IPS DF 6.9 (cell line): ENCODE measurements at places on chromosomes 7 and 10.

DNA sequence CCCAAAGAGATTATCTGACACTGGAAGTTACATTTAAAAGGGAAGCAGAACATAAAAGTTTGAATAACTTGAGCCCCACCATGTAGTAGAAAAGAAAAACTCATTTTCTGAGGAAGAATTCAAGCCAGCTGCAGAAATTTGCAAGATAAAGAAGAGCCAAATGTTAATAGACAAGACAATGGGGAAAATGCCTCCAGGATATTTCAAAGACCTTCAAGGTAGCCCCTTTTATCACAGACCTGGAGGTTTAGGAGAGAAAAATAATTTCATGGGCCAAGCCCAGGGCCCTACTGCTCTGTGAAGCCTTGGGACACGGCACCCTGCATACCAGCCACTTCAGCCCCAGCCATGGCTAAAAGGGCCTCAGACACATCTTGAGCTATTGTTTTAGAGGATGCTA, 18.4 kb upstream of the AKR1C1 start:
- no peak for DNase-seq

DNA sequence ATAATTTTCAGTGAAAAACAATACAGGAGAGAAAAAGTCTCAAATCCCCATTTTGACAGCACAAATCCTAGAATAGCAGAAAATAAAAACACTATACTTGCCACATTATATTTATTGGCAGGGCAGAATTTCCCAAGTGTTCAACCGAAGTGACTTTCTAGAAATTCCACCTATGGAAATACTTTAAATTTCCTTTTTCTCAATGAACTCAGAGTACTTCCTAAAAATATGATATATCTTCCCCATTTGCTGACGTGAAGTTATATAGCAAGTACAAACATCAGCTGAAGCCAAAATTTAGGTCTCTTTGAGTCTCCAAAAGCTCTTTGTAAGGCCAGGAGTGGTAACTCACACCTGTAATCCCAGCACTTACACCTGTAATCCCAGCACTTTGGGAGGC, 83.3 kb downstream of the NT5C2 start:
- DNase-seq: no peak

- no peak for DNase-seq
Observed at GRCh38 chr7:110988348-110988747, 102.6 kb upstream of the LRRN3 start.

DNA sequence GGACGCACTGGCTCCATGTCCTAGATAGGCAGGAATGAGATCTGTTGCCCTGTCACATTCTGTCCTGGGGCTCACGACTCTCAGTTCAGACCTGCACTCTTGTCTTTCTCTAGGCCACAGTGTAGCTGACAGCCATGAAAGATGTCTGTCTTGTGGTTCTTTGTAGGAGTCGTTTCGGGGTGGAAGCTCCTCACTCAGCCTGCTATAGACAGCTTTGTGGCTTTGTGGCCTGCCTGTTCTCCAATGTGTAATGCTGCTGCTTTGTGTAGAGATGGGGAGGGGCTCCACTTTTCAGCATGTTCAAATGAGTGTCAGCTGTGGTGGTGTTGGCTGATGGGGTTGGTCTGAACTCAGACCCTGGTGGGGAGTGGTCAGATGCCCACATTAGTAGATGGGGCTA, 410.7 kb downstream of the ACTR3B start:
- DNase-seq: no peak

DNA sequence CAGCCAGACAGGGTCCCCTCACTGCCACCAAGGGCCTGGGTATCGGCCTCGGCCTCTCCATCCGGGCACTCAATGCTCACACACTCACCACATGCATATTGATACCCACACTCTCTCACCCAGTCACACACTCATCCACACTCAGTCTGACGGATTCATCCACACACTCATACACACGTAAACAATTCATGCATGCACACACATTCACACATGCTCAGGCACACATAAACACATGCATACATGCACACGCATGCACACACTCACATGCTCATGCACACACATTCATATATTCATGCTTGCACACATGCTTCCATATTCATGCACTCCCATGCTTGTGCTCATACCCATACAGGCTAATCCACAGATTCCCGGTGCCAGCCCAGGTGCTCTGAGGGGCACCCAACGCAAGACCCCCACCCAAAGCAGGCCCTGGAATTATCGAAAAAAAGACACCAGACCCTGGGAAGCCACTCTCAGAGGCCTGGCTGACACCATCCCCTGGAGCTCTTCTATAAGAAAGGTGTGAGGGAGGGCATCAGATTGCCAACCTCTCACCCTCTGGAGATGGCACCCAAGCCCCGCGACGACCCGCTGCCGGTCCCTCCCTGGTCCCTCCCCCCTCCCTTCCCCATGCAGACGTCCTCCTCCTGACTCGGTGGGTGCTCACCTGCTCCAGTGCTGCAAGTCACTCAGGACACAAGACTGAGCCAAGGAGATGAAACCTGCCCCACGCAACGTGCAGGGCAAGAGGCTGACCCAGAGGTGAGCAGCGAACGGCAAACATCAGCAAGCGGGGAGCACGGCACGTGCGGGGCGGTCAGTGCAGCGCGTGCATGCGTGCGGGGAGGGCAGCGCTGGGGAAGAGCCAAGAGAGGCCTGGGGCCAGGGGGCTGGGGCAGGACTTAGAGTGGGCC, 15.2 kb downstream of the STK32C start:
- DNase-seq: no peak

GRCh38 chr10:30832749-30833627, 198.7 kb downstream of the ZNF438 start:
- DNase-seq: no peak

GRCh38 chr7:73908123-73908611, 47.2 kb downstream of the TMEM270 start:
- DNase-seq: no peak

GRCh38 chr10:122782911-122783310, 62.7 kb downstream of the CUZD1 start:
- no peak for DNase-seq

GRCh38 chr10:34549001-34549400, 266.1 kb downstream of the PARD3 start:
- DNase-seq: no peak

DNA sequence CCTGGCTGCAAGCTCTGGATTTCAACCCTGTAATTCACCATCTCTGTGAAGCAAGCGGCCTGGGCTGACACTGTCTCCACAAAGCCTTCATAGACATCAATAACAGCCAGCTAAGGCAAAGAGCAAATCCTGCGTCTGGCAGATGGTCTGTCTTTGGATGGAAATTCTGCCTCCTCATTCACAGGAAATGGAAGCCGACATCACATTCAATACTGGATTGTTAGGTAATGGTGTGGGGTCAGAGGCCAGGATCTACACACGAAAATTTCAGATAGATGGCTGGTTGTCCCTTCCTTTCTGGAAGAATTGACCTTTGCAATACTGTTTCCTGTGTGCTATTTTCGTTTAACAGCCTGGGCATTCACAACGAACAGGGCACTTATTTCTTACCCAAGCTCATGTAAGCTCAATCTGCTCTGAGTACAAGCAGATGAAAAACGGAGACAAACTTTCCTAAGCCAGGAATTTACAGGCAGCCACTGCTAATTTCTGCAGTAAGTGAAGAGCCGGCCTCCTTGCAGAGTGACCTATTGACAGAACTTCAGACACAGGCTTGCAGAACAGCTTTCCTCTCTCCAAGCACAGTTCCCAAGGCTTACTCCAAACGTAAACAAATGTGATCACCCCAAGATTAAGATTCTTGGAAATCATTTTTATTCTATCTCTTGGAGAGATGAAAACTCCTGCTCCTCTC, 3.1 kb upstream of the ADAM12 start:
- DNase-seq: no peak

- no peak for DNase-seq
Observed at GRCh38 chr7:47147213-47147631, 434.7 kb downstream of the TNS3 start.

DNA sequence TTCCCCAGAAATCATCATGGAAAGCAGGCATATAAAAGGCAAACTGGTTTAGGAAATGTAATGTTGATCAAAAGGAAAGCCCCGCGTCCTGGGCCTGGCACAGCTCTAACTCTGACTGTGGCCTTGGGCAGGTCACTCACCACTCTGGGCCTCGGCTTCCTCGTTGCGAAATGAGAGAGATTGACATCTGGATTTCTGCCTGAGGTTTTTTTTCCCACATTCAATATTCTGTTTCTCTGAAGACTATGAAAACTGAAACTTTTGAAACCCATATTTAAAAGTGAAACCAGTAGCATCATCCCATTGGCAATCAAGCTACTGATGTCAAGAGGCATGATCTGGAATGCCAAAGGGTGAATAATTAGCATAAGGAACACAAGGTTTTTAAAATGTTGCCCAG, 369.7 kb upstream of the NPVF start:
- DNase-seq: no peak

GRCh38 chr10:32982911-32983909, 25.2 kb upstream of the ITGB1 start:
- no peak for DNase-seq

DNA sequence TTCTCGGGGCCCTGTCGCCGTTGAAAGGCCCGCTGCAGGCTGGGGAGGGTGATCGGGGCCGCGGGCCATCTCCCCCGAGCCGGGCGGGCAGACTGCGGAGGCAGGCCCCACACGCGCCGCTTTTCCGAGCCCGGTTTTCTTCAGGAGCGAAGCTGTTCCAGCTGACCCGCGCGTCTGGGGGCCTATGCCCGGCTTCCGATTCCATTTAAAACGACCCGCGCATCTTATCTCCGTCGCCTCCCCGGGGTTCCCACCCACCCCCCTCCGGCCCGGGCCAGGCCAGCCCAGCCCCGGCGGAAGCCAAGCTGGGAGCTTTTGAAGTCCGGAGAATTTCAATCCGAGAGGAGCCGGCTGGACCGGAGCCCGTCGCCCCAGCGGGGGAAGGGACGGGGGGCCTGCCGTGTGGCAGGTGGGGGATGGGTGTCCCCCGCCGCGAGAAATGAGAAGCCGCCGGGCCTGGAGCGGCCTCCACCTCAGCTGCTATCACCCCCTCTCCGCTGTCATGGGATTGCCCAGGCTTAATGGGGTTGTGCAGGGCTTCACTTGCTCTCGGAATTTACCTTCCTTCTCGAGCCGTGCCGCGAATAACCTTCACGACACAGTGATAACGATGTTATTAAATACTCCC, 3.1 kb upstream of the EVX1 start:
- DNase-seq: no peak

- DNase-seq: no peak
Observed at GRCh38 chr7:1632916-1633785, 36.9 kb upstream of the ELFN1 start.

GRCh38 chr7:133382775-133383559, 130.1 kb downstream of the EXOC4 start:
- DNase-seq: no peak
